ENCODE measurements at places on chromosomes 1 and 21.

GRCh38 chr1:161359291-161359690 is 8.4 kb downstream of the CFAP126 start:
- DNase-seq: no peak

DNA sequence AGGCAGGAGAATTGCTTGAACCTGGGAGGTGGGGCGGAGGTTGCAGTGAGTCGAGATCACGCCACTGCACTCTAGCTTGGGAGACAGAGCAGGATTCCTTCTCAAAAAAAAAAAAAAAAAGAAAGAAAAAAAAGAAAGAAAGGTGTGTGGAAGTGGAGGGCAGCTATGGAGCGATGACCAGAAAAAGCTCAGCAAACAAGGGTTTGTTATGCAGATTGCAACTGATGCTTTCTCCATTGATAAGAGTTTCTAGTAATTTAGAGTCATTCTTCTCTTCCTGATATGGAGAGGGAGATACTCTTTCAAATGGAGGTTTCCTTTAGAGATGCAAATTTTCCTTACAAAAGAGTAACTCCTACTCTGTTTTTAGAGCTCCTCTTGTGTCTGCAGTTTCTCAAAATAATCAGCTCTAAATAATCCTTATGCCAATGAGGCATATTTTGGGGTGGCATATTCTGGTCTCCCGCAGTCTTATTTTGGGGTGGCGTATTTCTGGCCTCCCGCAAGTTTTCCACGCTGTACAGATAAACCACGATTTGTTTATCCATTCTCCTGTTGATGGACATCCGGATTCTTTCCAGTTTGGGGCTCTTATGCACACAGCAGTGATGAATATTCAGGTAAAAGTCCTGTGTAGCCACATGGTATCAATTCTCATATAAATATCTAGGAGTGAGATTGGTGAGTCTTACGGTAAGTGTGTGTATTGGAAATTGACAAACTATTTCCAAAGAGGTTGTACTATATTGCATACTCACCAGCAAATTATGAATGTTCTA is 30.7 kb upstream of the RCC2 start:
- no peak for DNase-seq

- DNase-seq: no peak
Observed at GRCh38 chr1:151156515-151156819, at the start of gene TNFAIP8L2. TSS of gene TNFAIP8L2 (plus strand) at chr1:151156649. CDS start at chr1:151158698, 2,049 bp downstream.

GRCh38 chr1:77832901-77833300 is 53.5 kb downstream of the MIGA1 start:
- no peak for DNase-seq

- no peak for DNase-seq
Observed at GRCh38 chr1:53984726-53985125, 33.3 kb downstream of the LDLRAD1 start.

GRCh38 chr1:113805639-113806038 is 6.6 kb downstream of the RSBN1 start:
- DNase-seq: no peak

DNA sequence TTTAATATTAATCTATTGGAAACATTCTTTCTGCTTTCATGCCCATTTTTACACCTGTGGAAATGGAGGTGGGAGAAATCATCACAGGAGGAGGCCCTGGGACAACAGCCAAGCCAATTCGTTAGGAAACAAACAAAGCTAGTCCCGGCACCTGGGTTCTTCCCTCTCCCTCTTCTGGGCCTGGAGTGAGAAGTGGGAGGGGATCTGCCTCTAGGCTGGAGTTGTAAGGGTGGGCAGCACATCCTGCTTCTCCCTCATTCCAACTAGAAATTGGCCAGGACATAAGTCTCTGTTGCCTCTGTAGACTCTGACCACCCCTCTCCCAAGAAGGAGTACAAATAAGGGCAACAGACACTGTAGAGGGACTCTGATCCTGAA is 20.2 kb upstream of the ERO1B start:
- DNase-seq: no peak

DNA sequence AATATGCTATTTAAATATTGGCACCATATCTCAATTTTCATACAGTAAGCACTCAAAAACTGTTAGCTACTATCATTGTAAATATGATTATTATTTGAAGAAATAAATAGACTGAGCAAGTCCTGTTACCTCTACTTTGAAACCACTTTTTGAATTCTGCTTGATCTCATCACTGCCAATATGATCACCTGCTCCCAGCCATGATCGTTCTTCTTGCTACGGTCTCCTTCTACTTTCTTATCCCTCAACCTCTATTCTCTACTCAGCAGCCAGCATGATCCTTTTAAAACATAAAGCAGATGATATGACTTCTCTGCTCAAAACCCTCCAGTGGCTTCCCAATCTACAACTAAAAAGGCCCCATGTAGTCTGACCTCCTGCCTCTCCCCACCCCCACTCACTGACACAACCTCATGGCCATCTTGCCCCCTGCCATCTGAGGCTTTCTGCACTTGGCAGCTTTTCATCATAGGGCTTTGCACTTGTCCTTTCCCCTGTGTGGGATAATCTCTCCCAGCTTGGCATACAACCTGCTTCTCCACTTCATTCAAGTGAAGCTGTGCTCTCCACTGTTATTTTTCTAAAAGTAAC is 27.2 kb downstream of the CD34 start:
- DNase-seq: no peak

DNA sequence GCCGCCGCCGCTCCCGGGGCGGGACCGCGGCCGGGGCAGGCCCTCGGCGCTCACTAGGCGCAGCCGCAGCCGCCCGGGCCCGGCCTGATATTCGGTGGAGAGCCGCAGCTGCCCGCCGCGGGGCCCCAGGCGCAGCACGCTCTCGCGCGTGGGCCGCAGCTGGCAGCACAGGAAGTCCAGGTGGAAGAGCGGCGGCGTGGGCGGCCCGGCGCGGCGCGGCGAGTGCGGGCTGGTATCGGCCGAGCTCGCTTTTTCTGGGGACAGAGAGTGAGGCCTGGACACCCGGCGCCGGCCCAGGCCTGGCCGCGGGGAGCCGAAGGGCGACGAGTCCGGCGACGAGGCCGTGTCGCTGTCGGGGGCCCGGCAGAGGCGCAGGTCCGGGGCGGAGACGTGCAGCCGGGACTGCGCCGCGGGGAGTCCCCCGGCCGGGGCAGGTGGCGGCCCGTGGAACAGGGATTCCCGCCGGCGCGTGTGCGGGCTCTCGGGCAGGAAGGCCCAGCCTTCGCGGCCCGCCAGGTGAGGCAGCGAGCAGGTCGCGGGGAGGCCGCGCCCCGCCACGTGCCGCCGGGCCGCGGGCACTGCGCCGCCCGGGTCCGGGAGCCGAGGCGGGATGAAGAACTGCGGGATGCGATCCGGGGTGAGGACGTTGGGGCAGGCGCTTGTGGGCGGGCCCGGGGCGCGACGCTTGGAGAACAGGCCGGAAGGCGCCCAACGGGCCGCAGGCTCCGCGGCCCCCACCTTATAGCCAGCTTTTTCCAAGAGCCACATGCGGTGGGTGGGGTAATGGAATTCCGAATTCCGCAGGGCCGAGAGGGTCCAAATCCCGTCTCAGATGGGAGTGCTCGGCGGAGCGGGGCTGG is 1.2 kb downstream of the C2CD4D start:
- DNase-seq: no peak

DNA sequence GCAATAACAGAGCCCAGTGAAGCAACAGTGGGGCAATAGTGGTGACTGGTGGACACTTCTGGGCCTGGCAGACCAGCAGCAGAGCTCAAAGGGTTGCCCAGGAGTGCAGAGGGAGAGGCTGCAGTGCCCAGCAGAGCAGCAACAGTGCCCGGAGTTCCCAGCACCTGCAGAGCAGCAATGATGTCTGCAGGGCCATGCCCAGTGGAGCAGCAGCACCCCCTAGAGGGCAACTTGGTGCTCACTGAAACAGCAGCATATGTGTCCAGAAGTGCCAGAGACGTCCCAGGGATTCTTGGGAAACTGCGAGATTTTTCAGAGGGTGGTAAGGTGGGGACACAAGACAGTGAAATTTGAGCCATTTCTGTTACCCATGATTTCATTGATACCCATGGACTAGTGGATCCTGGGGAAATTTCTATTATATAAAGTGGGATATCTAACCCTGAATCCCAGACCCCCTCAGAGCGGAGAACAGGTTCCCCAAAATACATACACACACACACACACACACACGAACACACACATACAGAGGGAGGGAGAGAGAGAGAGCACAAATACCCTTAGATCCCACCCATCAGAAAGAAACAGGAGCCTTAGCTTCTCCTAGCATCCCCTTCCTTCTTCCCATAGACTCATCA is 156.9 kb upstream of the GJB5 start:
- peak; percentile 29 for DNase-seq

GRCh38 chr1:182054698-182055326 is 6.7 kb downstream of the ZNF648 start:
- DNase-seq: no peak

GRCh38 chr1:8182034-8182761 is 135.7 kb upstream of the SLC45A1 start:
- no peak for DNase-seq

DNA sequence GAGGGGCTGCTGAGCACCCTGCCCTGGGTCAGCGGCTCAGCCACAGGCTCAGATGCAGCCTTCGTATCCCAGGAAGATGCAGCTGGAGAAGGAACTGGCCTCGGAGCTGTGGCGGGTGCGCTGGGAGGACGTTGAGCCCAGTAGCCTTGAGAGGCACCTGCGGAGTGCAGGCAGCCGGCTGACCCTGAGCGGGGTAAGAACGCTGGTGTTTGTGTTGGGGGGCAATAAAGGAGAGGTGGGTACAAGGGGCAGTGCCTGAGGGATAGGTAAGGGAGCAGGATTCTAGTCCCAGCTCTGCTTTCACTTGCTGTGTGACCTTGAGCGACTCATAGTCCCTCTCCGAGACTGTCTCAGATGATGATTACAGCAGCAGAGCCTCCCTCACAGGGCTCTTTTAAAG is 6.4 kb downstream of the NPR1 start:
- no peak for DNase-seq

DNA sequence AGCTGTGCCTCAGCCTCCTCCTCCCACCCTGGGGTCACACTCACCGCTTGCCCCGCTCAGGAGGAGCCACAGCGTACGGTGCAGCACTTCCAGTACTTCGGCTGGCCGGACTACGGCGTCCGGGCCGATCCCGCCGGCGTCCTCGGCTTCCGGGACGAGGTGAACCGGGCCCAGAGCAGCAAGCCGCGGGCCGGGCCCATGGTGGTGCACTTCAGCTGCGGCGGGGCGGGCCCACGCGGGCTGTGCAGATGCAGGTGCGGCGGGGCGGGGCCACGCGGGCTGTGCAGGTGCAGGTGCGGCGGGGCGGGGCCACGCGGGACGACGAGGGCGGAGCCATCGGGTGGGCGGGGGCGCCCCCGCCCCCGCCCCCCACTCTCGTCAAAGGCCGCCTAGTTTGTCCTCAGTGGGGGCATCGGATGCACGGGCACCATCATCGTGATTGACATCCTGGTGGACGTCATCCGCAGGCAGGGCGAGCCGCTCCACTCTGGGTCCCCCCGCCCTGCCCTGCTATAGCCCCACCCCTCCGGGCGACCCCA is 5.5 kb downstream of the RNF223 start:
- no peak for DNase-seq

- no peak for DNase-seq
Observed at GRCh38 chr1:50913954-50914353, 46.1 kb downstream of the FAF1 start.

DNA sequence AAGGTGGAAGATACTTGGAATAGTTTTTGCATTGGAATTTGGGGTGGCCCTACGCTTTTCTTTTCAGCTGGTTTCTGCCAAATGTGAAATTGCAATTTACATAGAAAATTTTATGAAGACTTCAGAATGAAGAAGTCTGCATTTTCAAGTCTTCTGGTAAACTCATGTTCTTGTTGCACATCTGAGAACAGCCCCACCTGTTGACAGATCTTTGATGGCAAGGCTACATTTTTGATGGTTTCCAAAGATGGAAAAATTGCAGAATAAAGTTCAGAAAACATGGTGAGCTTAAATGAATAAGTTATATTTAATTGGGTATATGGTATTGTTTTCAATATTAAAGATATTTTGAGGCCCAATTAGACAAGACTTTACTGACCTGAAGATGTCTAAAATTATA is 25.4 kb downstream of the OLFM3 start:
- DNase-seq: no peak

- DNase-seq: no peak
Observed at GRCh38 chr1:116107371-116107770, 3.8 kb upstream of the MAB21L3 start.

DNA sequence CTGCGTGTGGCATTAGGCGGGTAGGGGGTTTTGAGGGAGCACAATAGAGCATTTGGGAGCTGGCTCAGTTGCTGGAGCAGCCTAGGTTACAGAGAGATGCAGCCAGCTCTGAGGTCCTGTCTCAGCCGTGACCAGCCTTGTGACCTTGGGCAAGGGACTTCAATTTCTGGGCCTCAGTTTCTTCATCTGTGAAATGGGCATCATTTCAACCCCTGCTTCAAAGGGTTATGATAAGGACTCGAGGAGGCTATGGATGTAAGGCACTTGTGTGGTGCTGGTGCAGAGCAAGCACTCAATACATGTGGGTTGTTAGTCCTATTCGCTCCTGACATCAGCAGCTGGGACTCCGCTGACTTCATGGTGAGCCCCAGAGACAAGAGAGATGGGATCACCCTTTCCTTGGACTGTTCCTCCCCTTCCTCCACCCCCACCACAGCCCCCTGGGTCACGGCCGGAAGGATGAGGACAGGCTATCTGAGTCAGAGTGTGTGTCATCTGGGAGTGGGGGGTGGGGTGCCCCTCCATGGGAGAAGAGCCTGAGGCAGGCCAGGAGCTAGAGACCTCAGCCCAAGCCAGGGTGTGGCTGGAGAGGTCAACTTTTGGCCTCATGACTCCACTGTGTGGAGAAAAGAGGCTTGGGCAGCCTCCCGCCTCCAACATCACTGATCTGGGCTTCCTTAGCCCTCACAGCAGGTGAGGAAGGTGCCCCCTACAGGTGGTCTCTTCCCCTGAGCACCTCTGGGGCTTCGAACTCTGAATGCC is 71.4 kb upstream of the ZBTB40 start:
- no peak for DNase-seq

DNA sequence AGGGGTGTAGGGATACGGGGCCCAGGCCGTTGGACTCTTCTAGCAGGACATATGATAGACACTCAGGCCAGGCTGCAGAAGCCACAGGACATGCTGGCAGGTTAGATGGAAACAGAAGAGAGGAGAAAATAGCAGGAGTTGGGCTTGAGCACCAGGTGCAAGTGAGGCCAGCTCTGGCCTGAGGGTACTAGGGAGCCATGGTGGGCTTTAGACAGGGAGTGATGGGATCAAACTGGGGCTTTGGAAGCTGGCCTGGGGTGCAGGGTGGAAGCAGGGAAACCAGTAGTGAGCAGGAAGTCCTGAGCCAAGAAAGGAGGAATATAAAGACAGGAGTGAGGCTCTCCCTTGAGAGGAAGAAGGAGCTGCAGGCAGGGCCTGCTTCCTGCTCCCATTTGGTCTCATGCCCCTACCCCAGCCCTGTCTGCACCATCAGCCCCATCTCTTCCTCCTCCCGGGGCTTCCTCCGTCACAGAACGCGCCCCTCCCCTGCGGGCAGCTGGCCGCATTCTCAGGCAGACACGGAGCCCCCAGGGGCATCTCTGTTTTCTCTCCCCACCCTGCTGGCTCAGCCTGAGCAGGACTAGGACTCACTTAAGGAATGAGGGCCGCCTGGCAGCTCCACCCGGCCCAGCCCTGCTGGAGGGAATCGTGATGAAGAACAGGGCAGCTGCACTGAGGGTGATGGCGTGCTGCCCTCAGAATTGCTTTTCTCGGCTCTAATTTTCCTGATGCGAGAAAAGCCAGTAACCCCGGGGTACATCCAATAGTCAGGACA is 165.5 kb upstream of the TMEM51 start:
- no peak for DNase-seq

- no peak for DNase-seq
Observed at GRCh38 chr1:226533220-226533619, 15.3 kb upstream of the STUM start.

GRCh38 chr1:89322402-89322801 is 41.5 kb upstream of the GBP6 start:
- no peak for DNase-seq
